ENCODE measurements at places on chromosomes 2 and 18.

DNA sequence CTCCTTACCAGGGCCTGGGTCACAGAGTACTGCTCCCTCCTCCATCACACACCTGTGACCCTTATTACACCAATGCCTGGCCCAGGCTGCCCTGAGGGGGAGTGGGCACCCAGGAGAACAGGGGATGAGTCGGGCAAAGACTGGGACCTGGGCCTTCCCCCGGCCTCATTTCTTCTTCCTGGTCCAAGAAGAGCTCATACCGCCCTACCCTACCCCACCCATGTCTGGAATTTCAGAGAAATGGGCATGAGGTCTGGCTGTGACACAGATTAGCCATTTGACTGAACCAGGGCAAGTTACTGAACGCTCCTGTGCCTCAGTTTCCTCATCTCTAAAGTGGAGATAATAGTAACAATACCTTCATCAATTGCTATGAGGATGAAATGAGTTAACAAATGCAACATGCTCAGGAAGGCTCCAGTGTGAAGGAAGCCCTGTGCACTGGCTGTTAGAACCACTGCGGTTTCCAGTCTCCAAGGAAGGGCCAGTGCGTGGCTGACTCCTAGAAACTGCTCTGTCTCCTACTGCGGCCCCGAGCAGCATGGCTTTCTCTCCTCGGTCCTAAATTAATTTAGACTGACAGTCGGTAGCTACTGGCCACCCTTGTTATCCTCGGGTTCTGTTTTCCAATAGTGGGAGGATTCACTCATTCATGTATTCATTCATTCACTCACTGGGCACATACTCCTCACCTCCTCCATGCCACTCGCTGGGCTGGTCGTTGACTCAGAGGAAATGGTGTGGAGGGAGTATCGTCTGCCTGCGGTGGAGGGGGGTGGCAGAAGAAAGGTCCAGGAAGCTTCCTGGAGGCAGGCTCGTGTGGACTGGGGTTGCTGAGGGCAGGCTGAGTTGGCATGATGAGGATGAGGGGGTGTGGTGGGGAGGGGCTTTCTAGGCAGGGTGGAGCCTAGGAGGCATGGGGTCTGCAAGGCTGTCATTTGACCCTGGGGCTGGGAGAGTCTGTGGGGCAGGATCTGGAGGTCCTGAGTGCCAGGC lies 175.6 kb downstream of the GLI2 start:
- no peak for DNase-seq

DNA sequence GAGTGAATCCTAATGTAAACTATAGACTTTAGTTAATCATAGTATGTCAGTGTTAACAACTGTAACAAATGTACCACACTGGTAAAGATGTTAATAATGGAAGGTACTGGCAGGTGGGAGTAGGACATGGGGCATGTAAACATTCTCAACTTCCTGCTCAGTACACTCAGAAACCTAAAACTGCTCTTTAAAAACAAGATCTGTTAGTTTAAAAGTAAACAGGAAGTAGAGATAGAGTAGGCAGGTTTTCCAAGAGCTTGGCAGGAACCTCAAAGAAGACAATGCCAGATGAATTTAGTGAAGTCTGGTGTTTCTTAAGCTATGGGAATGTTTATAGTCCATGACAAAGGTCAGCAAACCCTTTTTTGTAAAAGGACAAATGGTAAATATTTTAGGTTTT lies 46.6 kb downstream of the CCDC138 start:
- DNase-seq: no peak

- DNase-seq: no peak
Measured at GRCh38 chr2:37205689-37206341, 9.5 kb downstream of the CEBPZOS start.

DNA sequence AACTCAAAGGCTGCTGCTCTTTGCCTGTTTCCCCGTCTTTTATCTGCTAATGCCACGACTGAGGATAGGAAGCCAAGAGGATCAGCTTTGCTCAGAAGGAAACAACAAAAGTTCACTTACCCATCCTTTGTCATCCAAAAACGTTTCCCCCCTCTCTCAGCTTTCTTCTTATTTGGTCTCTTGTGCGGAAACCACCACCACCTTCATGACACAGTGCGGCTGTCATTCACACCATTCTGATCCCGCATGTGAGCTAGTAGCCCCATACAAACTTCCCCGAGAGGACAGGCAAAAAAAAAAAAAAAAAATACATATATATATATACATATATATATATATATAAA lies 656 bp downstream of the LRRTM4 start:
- DNase-seq: no peak

- no peak for DNase-seq
Measured at GRCh38 chr2:8148260-8149006, 533.4 kb upstream of the ID2 start.

DNA sequence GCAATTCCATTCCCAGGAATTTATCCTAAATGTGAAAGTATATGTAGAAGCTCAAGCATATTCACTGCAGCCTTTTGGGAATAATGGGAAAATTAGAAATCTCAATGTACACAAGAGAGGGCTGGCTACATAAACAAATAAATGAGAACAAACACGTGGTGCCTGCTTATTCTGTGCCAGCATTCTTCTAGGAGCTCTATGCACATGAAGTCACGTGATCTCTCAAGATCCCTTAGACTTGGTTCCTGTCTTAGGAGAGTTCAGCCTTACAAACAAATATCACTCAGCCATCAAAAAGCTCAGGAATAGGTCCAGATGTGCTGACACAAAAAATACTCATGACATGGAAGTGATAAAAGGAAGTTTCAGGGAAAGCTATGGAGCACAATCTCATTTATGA lies 92.9 kb upstream of the SP3 start:
- no peak for DNase-seq

DNA sequence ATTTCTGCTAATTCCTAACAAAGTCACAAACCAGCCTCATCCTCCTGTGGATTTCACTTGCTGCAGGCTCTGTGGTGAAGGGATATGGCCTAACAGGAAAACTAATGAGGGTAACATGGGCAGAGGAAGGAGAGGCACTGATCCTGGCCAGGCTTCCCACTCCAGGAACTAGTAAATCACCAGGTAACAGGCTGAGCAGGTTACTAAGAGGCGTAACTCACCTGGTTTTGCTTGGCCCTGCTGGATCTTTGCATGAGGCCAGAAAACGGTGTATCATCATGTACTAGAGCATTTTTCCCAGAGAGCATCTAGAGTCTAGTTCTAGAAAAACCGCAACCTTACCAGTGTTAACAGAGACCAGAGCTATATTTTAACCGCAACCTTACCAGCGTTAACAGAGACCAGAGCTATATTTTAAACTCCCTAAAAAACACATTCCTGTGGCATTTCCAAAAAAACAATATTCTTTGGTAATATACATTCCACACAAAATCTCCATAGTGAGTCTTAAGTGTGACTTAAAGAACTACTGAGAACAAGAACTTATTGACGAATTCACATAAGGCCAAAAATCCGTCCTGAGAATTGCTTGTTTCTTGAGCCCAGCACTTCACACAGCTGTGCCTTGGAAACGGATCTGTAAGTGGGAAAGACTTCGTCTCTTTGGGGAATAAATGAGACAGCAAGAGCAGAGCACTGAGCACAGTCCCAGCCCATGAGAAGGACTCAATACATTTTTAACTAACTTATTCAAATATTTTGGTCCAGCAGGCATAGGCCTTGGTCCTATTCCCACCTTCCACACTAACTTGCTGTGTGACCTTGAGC lies 43.4 kb downstream of the DPP4 start:
- DNase-seq: no peak

DNA sequence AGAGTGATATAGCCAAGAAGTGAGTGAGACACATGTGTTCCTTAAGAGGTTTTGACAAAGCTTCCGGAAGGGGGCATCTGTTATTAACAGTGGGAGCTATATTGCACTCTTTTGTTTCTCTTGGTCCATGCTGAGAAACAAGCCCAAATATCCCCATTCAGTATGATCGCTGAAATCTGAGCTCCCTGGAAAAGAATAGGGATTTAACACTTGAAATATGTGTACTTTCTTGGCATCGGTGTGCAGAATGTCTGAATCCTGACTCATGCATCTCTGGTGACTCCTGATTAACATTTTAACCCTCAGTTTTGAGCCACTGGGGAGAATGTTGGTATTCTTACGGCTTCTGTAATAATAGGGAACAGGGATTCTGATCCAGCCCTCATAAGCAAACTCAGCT lies 448.1 kb downstream of the TSN start:
- no peak for DNase-seq

DNA sequence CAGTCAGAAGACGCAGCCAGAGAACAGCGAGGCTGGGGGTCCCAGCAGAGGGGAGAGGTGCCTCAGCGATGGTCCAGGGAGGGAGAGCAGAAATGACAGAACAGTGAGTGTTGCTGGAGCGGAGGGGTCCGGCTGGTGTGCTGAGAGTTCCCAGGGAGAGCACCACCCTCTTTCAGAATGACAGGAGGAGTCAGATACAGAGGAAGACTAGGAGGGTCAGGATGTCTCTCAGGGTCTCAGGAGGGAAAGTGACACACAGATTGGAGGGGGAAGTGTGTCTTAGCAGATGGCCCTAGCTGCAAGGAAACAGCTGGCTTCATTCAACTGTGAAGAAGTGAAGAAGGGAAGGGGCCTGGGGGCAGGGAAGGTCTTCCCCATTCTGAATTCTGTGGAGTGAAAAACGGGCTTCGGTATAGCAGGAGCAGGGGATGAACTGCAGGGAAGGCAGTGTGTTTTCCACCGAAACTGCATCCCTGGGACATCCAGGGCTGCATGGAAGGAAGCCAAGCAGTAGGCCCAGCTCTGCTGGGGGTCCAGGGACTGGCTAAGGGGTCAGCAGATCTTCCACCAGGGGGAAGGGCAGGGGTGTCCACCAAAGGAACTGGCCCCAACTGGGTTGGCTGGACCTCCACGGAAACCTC lies 90.0 kb upstream of the OTOS start:
- no peak for DNase-seq

DNA sequence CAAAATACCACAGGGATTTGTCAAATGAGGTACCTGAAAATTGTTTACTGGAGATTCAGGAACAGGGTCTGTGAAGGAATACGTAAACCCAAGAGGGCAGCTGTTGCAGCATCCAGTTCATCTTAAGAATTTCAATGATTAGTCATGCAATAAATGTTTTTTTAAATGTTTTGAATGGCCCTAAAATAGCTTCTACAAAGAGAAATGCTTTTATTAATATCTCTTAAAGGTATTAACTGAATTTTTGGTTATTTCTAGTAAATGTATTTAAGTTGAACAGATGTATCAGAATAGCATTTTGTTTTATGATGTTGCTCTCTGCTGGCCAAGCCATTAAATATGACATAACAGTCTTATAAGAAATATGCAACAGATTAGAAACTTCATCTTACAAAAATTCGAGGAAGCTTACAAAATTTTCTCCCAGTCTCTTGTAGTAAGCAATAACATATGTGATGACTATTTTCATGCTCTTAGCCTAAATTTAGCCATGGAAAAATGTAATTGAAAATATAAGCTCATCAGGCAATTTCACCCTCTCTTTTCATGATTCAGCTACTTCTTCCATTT lies 863.9 kb downstream of the SUCLG1 start:
- DNase-seq: no peak

DNA sequence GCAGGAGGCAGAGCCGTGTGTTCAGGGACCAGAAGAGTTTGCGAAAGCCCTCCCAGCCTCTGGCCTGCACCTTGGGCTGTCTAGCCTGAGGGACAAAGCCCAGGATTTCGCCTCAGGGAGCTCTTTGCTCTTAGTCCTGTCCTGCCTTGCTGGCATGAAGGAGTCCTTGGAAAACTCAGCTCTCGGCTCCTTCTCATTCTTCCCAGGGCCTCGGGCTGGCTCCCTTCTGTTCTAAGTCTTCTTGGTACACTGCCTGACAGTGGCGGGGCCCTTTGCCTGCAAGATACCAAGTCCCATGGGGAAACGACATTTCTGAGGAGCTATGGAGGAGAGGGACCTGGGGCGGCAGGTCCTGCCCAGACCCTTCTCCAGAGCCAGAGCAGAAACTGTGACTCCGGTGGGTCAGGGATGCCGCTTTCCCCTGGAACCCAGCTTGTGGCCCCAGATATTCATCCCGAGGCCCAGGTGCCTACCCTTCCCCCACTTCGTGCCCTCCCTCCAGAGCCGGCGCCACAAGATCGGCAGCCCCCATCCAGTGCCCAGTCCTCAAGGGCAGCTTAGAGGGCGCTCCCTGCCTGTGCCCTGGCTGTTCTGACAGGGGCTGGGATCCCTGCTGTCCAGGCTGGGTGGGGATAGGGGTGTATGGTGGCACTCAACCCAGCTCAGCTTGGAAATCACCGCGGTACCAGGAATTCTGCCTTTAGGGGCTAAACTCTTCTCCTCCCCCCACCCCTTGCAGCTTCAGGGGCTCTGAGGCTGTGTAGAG lies 5.5 kb upstream of the CYP26B1 start:
- DNase-seq: no peak

- no peak for DNase-seq
Measured at GRCh38 chr2:175049661-175050060, 44.5 kb upstream of the CHN1 start.

- no peak for DNase-seq
Measured at GRCh38 chr18:79465392-79465991, 69.8 kb downstream of the NFATC1 start.

DNA sequence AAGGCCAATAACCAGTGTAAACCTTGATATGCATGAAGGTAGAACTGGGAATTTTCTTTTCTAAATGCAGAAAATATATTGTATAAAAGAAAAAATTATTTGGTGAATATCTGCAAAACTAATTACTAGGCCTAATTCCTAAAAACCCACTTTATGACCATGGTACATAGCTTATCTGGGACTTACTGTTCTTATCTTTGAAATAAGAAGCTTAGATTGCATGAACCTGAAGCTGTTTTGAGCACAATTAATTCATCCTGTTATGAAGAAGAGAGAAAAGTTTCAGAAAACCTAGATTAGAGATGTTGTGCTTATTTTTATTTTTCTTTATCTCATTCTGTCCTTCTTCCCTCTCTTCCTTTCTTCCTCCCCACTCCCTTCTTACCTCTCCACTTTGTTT lies 235.0 kb downstream of the GULP1 start:
- DNase-seq: no peak

DNA sequence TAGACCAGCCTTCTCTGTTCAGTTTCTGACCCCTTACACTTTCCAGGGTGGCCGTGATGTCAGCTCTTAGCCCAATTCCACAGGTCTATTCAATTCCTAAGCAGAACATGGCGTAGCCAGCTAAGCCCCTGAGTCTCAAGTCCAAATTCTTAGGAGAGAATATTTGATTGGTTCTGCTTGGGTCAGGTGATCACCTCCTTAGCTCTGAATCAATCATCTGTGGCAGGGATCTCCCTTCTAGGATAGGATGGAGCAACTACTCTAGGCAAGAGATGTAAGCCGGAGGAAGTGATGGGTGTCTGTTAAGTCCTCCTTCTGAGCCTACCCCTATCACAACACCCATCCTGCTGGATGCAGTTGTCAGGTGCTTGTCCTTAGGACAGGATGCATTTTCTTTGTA lies 11.1 kb downstream of the UCN start:
- DNase-seq: no peak

GRCh38 chr2:172462849-172463381 lies 35.5 kb downstream of the ITGA6 start:
- peak; percentile 73 for DNase-seq

DNA sequence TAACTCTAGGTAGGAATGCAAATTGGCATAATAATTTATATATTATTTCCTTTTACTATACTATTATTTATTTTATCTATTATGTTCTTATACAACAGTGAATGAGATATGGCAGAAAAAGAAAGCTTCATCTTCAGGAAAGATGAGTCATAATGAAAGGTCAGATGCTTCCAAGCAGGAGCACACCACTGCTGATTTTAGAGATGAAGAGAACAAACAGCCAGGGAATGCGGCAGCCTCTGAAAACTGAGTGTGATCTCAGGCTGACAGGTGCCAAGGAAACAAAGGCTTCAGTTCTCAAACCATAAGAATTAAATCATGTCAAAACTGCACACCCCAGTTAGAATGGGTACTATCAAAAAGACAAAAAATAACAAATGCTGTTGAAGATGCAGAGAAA lies 149.0 kb downstream of the CCDC178 start:
- no peak for DNase-seq
